ENCODE measurements at places on chromosomes 16 and 17.
A peak's percentile ranks its signal among the peaks of the same experiment; 100 is the strongest.

DNA sequence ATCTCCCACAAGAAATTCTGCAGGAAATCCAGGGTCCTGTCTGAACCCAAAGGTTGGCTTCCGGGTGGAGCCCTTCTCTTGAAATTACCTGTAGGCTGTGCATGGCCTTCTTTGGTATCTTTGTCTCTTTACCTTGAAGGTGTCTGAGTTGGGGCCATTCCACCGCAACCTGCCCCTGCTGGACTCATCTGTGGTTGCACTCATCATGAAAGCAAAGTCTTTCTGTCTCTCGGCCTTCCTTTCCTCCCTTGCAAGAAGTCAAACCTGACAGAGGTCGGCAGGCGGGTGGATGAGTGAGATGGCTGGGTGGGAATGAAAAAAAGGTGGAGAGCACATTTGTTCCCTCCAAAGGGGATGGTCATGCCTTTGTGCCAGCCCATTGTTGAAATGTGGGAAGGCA, 25.1 kb downstream of the SALL1 start:
- DNase-seq = no peak

DNA sequence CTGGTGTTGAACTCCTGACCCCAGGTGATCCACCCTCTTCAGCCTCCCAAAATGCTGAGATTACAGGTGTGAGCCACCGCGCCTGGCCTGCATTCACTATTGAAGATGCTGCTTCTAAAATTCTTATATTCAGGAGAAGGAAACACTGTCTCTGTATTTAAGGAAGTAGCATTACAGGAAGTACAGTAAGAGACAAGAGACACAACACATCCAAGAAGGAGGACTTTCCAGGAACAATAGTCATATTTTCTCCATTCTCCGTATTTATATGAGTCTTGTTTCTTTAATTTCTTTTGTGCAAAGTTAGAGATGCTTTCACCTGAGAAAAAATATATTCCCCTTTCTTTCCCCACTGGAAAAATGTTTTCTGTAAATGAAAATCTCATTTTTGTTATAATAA, 18.3 kb upstream of the ABCA3 start:
- no peak for DNase-seq

GRCh38 chr16:64287655-64288528, 834.0 kb downstream of the CDH11 start:
- no peak for DNase-seq

GRCh38 chr16:4358236-4358635, 7.1 kb upstream of the PAM16 start:
- no peak for DNase-seq

- DNase-seq = peak; percentile 87
These were observed 143.3 kb downstream of the PARN start for GRCh38 chr16:14486520-14487303.

DNA sequence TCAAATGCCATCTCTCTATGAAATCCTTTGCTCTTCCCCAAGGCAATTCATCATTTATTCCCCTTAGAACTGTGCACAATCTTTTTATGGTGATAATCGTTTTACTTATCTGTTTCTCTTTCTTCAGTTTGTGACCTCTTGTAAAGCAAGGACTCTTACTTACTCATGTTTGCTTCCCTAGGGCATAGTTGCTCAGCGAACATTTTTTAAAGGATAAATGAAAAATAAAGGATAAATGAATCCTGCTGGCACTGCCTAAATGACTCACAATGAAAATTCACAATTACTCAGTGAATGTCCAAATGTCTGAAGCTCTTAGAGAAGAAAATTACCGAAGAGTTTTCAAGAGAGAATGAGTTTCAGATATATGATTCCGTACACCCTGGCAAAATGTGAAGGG, 671.7 kb downstream of the CDH11 start:
- no peak for DNase-seq

GRCh38 chr16:51035110-51035498, 116.0 kb downstream of the SALL1 start:
- no peak for DNase-seq

DNA sequence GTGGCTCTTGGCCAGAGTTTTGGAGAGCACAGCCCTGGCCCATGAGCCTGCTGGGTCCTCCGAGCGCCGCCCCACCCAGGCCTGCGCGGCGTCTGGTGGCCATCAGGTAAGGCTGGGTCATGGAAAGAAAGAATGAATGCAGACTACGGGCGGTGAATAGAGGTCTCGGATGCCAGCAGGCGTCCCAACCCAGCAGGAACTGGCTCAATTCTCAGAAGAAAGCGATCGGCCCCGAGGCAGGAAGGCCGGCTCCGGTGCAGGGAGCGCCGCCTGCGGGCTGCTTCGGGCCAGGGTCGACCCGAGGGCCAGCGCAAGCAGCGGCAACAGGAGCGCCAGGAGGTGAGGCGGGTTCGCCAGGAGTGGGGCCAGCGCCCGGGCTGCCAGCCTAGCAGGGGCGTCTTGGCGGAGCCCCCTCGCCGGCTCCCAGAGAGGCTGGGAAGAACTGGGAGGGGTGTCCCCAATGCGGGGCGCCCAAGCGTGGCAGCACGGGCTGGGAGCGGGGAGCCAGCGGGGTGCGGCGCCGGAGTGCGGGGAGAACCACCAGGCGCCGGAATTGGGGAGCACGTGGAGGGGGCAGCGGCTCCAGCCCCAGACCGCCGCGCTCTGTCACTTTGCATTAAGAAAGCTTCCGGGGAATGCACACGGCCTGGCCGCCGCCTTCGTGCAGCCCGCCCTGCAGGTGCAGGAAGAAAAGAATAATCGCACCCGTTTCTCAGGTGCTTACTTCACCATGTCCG, 7.1 kb upstream of the TMC5 start:
- DNase-seq = no peak

- DNase-seq = no peak
These were observed 1357.4 kb upstream of the GOT2 start for GRCh38 chr16:60091529-60091928.

DNA sequence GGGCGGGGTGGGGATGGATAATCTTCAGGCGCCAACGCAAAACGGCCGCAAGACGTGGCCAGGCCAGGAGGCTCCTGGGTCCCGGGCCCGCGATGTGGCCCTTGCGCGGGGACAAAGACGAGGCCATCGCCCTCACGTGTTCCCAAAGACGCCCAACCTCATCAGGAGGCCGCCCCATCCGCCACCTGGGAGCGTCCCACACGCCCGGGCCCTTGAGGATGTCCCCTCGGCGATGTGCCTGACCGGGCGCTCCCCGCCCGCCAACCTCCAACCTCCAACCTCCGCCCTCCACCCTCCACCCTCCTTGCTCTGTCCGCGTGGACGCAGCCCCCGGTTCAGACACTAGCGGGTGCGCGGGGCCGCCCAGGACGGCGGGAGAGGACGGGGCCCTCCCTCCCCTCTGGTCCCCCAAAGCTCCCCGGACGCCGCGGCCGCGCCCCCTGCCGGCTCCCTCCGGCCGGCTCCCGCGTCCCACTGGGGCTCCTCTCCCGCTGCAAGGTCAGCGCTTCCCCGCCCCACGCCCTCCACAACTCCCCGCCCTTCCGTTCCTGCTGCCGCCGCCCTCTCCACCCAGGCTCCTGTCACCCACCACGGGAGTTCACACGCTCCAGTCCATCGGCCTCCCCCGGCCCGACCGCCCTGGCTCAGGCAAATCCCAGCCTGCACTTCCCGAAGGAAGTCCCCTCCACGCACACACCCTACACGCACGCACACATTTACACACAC, 250.8 kb upstream of the RPL38 start:
- no peak for DNase-seq

GRCh38 chr16:80591071-80591915, 50.5 kb downstream of the DYNLRB2 start:
- DNase-seq = no peak

DNA sequence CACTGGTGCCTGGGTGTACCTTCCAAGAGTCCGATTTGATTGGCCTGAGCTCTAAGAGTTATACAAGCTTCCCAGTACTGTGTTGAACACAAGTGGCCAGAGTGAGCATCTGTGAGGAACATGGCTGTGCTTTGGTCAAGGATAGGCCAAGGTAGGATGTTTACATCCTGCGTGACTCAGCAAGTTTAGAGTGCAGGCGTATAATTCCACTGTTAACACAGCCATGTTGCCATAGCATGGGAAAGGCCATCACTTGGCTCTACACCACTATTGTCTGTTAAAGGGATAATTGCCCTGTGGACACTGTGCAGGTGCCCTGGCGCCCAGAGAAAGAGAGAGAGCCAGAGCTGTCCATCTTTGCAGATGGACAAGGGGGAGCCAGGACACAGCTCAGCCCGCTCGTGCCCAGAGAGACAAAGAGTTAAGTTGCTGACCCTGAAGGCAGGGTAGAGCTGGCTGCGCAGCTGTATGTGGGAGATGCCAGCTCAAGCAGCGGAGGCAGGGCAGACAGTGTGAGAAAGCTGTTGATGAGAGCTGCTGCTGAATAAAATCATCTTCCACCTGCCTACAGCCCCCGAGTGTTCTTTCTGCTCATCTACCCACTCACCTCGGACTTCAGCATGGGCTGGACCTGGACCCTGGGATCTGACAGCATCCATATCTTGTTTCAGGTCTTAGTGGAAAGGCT, 11.7 kb downstream of the CFAP52 start:
- DNase-seq = no peak

DNA sequence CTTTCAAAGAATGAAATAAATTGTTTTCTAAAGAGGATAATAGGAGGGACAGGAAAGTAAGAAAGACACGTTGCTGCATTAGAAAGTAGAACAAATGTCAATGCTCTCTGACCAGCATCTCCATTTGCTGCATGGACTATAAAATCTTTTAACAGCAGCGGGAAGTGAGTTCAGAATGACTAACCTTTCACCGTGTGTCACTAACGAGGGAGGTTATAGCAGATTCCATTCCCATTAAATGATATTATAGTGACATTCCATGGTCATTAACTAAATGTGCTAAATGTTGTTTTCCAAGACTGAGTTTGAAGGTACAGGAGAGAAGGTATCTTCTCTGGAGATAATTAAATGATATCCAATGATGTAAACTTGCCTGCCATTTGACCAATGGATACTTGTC, 127.1 kb upstream of the HS3ST3A1 start:
- DNase-seq = peak; percentile 20
